ENCODE measurements at places on chromosomes 6 and 20. TPM values are rescaled to one million over a fixed set of nuclear protein-coding genes. Genes with fewer than 3 reads are reported as not detected.

Gene BPI
- not detected for total RNA-seq

Gene NMBR
- not detected for total RNA-seq

Gene EPHA7
- 12.4 TPM for total RNA-seq

Gene CST5
- total RNA-seq: not detected

Gene EFCAB8
- total RNA-seq: 0.51 TPM

Gene GABRR1
- not detected for total RNA-seq

Gene TPMT
- total RNA-seq: 7.8 TPM

Gene BPIFB1
- not detected for total RNA-seq

Gene OPRL1
- total RNA-seq: 2.2 TPM

Gene LGSN
- total RNA-seq: not detected

Gene GFOD1
- total RNA-seq: 4.8 TPM

Gene VSTM2L
- 31.9 TPM for total RNA-seq

Gene GPX5
- not detected for total RNA-seq

Gene RAET1L
- not detected for total RNA-seq

Gene STMND1
- total RNA-seq: 0.34 TPM

Gene VGLL2
- not detected for total RNA-seq

Gene ACTL10
- total RNA-seq: 0.66 TPM

Gene PAK5
- 0.42 TPM for total RNA-seq

Gene PNPLA1
- 0.14 TPM for total RNA-seq

Gene RBPJL
- not detected for total RNA-seq

Gene IMPG1
- not detected for total RNA-seq

Gene CST2
- total RNA-seq: 1.2 TPM

Gene SUMO4
- total RNA-seq: 3.4 TPM

Gene HUS1B
- total RNA-seq: 1.0 TPM

Data from mesothelial cell of epicardium (in vitro differentiated cells).